ENCODE measurements at places on chromosomes 3 and 15.

- DNase-seq: no peak
Observed at GRCh38 chr15:38454696-38455090, 766 bp downstream of the FAM98B start.

DNA sequence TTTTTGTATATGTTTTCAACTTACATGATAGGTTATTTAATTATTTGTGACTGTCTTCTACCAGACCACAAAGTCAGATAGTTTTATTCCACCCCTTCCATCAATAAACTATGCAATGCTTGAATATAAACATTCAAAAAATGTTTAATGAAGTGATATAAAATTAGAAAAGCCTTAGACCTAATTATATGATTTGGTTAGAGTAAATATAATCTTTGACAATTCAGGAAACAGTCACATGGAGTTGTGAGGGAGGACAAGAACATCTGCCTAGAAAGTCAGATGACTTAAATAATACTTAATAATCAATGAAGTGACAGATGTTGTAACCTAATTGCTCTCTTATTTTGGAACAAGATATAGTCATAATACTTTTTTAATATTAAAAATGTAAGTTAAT, 710.3 kb downstream of the ZBBX start:
- DNase-seq: no peak

DNA sequence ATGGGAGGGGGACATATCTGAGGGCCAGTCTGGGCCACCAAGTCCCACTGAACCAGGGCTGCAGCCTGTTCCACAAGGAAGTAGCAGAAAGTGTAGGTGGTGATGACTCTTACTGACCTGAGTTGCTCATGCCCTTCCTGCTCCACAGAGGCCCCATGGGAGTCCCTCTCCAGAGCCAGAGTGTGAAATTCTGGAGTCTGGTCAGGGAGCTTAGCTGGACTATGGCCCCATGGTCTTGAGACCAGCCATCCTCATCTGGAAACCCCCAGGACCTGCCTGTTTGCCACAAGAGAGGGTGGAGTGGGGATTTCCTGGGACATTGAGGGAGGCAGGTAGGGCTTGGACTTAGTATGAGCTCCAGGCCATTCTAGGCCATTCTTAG, 3.0 kb downstream of the SPINT1 start:
- DNase-seq: no peak

- no peak for DNase-seq
Observed at GRCh38 chr3:165185707-165186327, 10.4 kb downstream of the SLITRK3 start.

- DNase-seq: no peak
Observed at GRCh38 chr3:143821862-143822261, 26.4 kb downstream of the SLC9A9 start.
